Nasal cavity respiratory epithelium epithelial cell of viscerocranial mucosa (primary cell): ENCODE measurements at places on chromosomes 6 and 20. TPM values are rescaled to one million over a fixed set of nuclear protein-coding genes. Genes with fewer than 3 reads are reported as not detected.

The SLC22A3 gene
- 5.5 and 18.6 TPM in 2 replicates for total RNA-seq

The HLA-DPB1 gene
- total RNA-seq = not detected in 2 replicates

The MYLK4 gene
- total RNA-seq = 0.34 and 0.64 TPM in 2 replicates

The ADAM33 gene
- total RNA-seq = not detected in 2 replicates

The GNAS gene
- total RNA-seq = 226 and 567 TPM in 2 replicates

The TAGAP gene
- 0.34 and 0.43 TPM in 2 replicates for total RNA-seq

The TMEM30A gene
- 123 and 133 TPM in 2 replicates for total RNA-seq

The ECT2L gene
- 0.07 and 0.34 TPM in 2 replicates for total RNA-seq

The FUCA2 gene
- 26.3 and 28.3 TPM in 2 replicates for total RNA-seq

The OPN5 gene
- under 0.01 TPM in 1 of 2 replicates, not detected in the other for total RNA-seq
